ENCODE measurements at places on chromosomes 5 and 9.

- DNase-seq: no peak
Measured at GRCh38 chr5:26940994-26941393, 97.4 kb downstream of the CDH9 start.

DNA sequence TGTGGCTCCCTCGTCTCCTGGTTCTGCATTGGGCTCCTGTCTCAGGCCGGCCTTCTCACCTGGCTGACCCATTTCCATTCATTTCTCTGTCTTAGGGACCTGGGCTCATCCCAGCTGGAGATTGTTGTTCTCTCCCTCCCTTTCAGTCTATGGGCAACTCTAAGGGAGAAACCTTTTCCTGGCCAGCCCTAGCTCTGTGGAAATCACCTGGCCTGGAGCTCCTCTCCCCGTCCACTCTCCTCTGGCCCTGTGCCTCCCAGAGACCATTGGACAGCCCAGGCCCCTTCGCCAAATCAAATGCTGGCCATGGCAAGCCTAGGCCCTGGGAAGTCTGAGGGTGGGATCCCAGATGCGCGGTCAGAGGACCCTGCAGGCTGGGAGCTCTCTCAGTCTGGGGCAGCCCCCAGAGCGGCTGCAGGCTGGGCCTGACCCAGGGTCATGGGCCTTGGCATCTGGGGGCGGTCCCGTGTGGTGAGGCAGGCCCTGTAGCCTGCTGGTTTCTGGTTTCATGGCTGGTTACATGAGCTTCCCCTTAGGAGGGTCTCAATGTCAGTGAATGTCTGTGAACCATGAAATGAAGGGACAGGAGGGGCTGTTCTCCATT, 253.5 kb downstream of the AOPEP start:
- no peak for DNase-seq

- DNase-seq: no peak
Measured at GRCh38 chr5:157285310-157286035, 19.6 kb downstream of the CYFIP2 start.

DNA sequence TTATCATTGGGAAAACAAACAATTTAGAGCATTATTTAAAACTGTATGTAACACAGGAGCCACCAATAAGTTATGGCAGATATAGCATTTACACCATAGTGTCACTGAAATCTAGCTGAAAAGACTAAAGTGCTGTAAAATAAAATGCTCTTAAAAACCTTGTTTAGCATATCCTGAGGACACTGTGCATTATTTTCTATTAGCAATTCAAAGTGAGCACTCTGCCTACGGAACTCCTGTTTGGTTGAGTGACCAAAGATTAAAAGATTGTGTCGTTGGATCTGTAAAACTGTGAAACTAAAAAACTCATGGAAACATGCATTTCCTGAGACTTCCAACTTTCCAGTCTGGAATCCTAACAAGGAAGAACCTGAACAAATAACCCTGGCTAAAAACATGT, 95.9 kb upstream of the C6 start:
- no peak for DNase-seq

DNA sequence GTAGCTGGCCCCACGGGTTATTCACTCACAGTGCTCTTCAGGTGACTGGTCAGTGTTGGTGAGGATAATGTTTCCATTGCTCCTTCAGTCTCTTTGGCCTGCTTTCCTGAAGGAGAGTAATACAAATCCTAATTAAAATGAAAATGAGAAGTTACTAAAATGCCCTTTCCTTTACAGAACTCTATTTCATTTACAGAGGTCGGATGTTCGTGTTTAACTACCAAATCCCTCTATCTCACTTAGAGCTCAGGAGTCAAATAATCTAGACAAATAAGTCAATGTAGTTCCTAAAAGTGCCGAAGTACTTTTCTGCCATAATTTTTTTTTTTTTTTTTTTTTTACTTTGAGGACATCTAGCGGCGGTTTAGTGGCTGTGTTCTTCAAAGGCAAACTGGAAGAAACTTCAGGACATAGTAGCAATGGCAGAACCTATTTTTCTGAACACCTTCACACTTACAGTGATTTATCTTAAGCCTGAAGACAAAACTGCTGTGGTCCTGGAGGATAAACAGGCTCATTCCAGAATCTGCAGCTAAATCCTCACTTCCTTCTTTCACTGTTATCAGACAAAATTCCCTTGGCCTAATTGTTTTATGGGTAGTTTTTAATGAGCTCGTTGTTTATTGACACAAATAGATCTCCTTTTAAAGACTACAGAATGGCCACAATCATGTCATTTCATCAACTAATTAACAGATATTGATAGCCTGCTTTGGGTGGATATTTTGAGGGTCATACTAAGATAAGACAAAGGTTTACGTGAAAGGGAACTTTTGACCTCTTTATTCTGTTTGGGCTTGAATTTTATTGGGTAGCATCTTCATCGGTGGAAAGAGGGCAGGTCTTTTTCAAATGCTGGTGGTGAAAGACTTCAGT, 207.6 kb upstream of the DMRTA1 start:
- DNase-seq: no peak

DNA sequence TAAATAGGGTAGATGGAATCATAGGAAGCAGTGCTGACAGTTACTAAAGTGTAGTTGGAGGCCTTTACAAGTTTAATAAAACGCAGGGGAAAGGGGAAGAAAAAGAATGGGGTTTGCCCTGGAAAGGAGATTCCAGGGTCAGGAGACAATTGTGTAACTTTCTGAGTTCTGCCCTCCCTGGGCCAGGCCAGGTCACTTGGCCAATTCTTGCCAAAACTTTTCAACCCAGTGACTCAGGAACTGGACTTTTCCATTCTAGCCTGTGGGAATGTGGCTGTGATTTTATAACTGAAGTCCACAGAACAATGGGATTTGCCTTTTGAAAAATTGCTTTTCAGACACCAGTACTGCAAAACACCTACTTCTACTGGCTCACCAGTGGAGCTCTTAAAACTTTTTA, 289.8 kb upstream of the ANKRD55 start:
- DNase-seq: no peak

- no peak for DNase-seq
Measured at GRCh38 chr9:4689687-4690104, 10.3 kb downstream of the CDC37L1 start.

- DNase-seq: no peak
Measured at GRCh38 chr5:82749461-82749820, 327.8 kb downstream of the TMEM167A start.

GRCh38 chr9:27726244-27727081, 153.2 kb upstream of the C9orf72 start:
- no peak for DNase-seq

DNA sequence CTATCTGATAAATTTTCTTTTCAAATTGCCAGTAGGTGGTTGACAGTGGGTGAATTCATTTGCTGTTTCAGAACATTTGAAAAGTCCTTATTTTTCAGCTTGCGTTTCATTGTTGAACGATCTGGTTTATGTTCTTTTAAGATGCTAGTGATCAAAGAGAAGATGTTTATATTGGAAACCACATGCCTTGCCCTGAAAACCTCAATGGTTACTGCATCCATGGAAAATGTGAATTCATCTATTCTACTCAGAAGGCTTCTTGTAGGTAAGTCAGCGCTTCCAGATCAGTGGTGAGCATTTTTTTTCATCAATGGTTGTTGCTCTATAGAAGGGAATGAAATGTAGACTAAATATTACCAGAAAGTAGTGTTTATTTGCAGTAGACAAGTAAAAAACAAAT, 16.6 kb upstream of the CAVIN4 start:
- no peak for DNase-seq

- DNase-seq: no peak
Measured at GRCh38 chr9:92654481-92655301, 15.2 kb downstream of the IPPK start.

DNA sequence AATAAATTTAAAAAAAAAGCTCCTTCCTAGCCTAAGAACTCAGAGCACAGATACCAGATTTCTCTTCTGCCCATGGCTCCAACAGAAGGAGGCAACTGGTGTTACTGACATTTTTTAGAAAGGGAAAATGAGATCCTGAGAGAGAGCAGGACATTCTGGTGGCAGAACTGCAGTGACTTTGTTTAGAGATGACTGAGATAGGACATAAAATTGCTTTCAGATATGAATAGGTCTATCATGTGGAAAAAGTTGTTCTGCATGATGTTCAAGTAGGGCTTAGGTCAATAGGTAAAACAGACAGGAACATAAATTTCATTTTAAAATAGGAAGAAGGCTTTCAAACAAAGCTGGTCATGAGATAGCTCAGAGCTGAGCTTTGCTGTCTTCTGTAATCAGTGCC, 49.6 kb downstream of the NIPAL4 start:
- no peak for DNase-seq

DNA sequence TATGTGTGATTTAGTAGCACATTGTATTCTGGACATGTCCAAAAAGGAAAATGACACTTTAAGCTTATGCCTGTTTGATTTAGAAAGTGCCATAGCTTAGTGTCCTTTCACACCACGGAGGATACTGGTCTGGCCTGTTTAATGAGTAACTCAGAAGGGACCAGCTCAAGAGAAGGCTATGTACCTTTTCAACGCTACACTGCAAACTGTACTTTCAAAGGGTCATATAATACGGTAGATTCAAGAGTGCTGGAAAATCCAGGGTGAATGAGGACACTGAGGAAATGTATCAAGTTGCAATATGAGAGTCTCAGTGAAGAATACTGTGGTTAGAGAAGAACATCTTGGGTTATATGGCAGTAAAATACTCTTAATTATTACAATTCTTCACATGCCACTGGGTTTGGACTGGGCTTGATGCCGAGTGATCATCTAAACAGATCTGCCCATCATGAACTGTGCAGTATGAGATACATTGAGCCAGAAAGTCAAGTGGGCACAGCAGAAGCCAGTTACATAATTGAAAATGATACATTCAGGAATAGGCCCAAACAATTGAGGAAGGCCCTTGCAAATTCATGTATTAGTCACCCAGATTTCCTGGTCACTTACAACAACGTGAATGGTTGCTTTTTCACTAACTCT, 1211.5 kb upstream of the CDH9 start:
- no peak for DNase-seq

GRCh38 chr5:77816686-77817085, 40.5 kb upstream of the TBCA start:
- DNase-seq: no peak

GRCh38 chr9:72188232-72188631, 39.0 kb downstream of the GDA start:
- no peak for DNase-seq

- no peak for DNase-seq
Measured at GRCh38 chr5:97529354-97529985, 346.4 kb upstream of the RIOK2 start.

DNA sequence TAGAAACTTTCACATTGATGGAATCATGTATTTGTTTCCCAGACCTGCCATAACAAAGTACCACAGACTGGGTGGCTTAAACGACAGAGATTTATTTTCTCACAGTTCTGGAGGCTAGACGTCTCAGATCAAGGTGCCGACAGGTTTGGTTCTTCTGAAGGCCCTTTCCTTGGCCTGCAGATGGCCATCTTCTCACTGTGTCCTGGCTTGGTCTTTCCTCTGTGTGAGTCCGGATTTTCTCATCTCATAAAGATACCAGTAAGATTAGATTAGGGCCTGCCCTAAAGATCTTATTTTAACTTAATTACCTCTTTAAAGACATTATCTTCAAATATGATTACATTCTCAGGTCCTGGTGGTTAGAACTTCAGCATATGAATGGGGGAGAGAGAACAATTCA, 5.8 kb downstream of the USP20 start:
- no peak for DNase-seq

- DNase-seq: no peak
Measured at GRCh38 chr9:126503333-126504085, 110.2 kb upstream of the LMX1B start.
